A673 (cell line): ENCODE measurements at places on chromosomes 12 and 14. TPM values are rescaled to one million over a fixed set of nuclear protein-coding genes. Genes with fewer than 3 reads are reported as not detected.

INTS13 gene
- 39.9 and 51.0 TPM in 2 replicates for total RNA-seq

ACSS3 gene
- total RNA-seq: 7.7 and 10.3 TPM in 2 replicates

ARHGAP5 gene
- total RNA-seq: 44.5 and 51.3 TPM in 2 replicates

SALL2 gene
- total RNA-seq: 149 and 157 TPM in 2 replicates

SOAT2 gene
- total RNA-seq: not detected in 2 replicates

GPR137C gene
- 2.4 and 2.8 TPM in 2 replicates for total RNA-seq

AICDA gene
- total RNA-seq: not detected in 2 replicates

PMCH gene
- not detected in 2 replicates for total RNA-seq

PRPF40B gene
- 14.0 and 19.4 TPM in 2 replicates for total RNA-seq

PLXNC1 gene
- total RNA-seq: 0.30 and 0.76 TPM in 2 replicates

BEGAIN gene
- total RNA-seq: 0.84 and 1.3 TPM in 2 replicates

CLEC12A gene
- total RNA-seq: not detected in 2 replicates

GPR132 gene
- total RNA-seq: not detected in 2 replicates

SLC17A8 gene
- total RNA-seq: not detected in 2 replicates

DBX2 gene
- 0.13 and 0.37 TPM in 2 replicates for total RNA-seq

SRRM4 gene
- total RNA-seq: not detected in 2 replicates

A2M gene
- 1.3 and 2.0 TPM in 2 replicates for total RNA-seq

INSM2 gene
- not detected in 2 replicates for total RNA-seq
